ENCODE measurements at places on chromosomes 1 and 21.

- DNase-seq = no peak
Observed at GRCh38 chr1:214018386-214019268, 30.9 kb downstream of the PROX1 start.

- DNase-seq = no peak
Observed at GRCh38 chr1:179545321-179545720, 30.4 kb downstream of the NPHS2 start.

DNA sequence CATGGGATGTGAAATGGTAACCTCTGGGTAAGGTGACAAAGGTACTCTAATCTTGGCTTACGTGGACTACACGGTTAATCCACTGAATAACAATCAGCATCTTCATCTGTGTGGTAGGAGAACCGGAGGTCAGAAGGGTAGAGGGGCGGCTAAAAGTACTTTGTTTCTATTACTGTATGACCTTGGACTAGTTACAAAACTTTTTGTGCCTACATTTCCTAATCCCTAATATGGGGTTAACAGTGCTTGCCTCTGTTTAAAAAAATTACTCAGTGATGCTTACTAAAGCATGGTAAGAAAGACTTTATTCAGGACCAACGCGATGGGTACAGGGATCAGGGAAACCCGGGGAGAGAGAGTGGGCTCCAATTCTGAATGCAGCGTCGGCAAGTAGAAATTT lies 1.7 kb upstream of the MRPS6 start:
- no peak for DNase-seq

- DNase-seq = no peak
Observed at GRCh38 chr1:195113471-195113870, 1494.8 kb downstream of the KCNT2 start.

GRCh38 chr21:36245649-36246048 lies 74.3 kb upstream of the MORC3 start:
- no peak for DNase-seq

DNA sequence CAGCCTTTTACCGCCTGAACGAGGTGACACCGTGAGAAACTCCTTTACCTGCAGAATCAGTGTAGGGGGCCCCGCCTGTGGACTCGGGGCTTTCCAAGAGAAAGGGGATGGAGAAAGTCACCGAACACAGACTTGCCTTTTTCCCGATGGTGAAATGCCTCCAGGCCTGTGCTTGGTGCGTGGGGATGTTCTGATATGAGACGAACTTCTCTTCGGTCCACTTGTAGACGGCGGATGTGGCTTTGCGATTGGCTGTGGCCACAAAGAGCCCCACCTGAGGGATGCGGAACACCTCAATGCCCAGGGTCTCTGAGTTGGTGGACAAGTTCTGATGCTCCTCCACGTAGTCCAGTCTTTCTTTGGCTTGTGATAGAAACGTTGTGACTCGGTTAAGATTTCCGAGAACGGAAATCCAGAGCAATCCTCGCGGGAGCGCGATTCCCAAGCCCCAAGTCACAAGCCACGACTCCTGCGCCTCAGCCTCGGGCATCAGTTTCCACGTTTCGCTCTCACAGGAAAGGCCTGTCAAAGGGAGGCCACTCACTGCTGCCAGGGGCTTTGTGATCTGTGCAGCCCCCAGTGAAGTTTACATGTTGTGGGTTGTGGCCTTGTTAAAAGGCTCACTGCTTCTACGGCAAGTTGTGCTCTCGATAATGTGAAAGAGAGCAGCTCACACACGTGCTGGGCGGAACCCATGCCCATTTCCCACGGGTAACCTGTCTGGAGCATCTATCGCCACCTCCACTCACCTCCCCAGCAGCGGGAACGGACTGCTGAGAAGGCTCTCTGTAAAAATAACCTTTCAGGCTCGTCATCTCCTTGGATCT lies 12.6 kb downstream of the KRTAP10-1 start:
- no peak for DNase-seq

DNA sequence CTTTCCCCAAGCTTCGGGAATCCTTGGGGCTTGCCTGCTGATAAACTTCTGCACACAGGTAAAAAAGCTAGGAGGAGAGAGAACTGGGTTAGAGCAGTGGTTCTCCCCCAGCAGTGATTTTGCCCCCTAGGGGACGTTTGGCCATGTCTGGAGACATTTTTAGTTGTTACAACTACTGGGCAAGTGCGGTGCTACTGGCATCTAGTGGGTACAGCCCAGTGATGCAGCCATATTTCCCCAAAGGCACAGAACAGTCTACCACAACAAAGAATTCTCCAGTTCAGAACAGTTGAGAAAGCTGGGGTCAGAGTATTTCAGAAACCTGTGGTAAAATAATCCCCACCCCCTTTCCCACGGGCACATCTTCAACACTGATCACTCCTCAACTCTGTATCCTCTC lies 41.3 kb downstream of the LRRC71 start:
- DNase-seq = peak; percentile 78

DNA sequence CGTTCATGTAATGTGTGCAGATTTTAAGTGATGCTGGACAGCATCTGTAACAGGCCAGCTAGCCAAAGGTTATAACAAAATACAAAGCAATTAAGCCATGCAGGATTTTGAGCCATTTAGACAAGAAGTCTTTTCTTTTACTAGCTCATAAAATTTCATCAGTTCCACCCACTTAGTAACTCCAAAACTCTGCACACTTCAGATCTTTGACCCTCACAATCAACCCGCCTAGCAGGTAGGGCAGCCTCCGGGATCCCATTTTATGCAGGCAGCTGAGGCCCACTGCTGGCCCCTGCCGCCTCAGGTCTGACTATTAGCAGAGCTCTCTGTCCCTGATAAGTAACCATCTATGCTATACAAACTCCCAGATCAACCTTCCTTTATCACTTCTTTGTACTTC lies 9.2 kb downstream of the LBR start:
- no peak for DNase-seq

DNA sequence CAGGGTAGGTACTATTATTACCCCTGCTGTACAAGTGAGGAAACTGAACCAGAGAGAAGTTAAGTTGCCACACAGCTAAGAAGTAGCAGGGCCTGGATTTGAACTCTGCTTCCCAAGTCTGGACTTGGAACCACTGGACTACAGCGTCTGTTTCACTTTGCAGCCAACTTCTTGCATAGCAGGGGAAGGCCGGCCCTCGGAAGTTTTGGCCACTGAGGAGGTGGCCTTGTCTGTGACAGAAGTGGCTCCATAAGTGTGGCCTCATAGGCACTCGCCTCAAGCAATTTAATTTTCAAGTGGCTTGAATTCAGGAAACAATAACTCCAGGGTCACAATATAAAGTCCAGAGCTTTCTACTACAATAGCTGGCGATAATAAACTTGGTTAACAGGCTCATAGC lies 41.4 kb downstream of the PLEKHA6 start:
- no peak for DNase-seq

DNA sequence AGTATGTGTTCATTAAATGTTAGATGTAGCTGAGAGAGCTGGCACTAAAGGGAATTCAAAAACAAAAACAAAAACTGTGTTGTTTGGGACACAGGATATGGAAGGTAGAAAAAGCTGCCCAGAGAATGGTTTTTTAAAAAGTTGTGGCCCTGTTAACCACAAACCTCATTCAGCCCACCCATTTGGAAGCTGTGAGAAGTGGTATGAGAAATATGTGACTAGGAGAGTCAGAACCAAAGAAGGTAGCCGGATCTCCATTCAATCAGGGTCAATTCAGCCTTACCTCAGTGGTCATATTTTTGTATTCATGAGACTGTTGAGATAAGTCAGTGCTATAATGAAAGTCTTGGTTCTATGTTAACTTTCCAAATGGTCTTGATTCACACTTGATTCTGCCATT lies 29.8 kb upstream of the CACYBP start:
- no peak for DNase-seq

- no peak for DNase-seq
Observed at GRCh38 chr1:31627930-31628559, 10.6 kb downstream of the HCRTR1 start.

- DNase-seq = peak; percentile 80
Observed at GRCh38 chr1:47388891-47389238, 27.2 kb upstream of the FOXE3 start.

- DNase-seq = no peak
Observed at GRCh38 chr1:167703557-167703956, 18.2 kb upstream of the MPZL1 start.

DNA sequence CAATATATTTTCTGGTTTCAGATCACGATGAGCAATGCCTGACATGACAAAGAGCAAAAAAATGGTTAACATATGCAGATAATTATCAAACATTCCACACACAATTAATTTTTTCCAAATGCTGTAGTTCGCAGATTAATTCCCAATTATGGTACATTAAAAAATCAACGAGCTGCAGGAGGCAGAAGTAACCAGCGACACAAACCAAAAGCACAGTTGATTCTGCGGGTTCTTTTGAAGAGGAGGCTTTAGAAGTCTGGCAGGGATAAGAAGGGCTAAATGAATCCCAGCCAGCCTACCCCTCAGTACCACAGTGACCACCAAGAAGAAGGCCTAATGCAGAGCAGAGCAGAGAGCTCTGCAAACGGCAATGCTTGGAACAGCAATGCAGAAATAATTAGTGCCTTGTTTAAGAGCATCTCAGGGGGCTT lies 17.0 kb upstream of the KNCN start:
- DNase-seq = no peak

DNA sequence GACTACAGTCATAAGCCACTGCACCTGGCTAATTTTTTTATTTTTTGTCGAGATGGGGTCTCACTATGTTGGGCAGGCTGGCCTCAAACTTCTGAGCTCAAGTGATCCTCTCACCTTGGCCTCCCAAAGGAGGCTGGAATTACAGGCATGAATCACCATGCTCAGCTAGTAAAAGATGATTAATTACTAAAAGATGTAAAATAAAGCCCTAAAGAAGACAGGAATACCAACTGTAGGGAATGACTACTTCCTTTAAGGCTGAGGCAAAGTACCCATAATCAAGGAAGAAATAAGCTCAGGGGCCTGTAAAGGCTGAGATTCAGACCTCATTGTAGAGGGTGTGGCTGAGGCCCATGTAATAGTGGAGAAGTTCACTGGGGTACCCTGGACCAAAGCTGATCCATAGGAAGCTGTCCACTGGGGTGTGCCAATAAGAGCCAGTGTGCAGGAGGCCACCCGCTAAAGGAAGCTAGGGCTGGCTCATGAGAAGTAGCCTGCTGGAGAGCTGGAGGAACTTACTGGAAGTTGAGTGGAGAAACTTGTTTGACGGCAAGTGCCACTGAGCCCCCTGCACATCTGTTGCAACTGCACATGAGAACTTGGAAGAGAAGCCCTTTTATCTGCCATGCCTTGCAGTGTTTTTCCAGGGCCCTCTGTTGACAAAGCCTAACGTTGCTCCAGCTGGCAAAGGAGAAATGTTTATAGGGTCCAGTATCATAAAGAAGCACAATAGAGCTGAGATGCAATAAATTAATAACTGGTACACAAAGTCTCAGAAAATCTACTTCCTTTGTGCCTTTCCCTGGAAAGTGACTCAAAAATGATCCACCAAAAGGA lies 17.8 kb upstream of the SERTAD4 start:
- no peak for DNase-seq

DNA sequence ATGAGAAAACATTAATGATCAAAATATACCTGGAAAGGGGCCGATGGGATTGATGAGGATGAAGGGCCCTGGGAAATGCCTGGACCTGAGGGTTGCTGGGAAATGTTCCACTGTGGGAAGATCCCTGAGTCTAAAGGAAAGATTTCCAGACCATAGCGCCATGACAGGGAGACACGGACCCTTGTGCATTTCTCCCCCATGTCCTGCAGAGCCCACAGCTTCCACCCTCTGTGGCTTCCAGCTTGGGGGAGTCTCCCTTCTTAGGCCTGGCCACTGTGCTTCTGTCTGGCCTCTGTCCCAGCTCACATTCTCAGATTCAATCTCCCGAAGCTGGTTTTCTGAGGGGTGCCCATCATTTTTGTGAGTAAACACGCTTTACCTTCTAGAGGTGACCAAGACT lies 1.0 kb upstream of the PRAMEF12 start:
- DNase-seq = no peak

DNA sequence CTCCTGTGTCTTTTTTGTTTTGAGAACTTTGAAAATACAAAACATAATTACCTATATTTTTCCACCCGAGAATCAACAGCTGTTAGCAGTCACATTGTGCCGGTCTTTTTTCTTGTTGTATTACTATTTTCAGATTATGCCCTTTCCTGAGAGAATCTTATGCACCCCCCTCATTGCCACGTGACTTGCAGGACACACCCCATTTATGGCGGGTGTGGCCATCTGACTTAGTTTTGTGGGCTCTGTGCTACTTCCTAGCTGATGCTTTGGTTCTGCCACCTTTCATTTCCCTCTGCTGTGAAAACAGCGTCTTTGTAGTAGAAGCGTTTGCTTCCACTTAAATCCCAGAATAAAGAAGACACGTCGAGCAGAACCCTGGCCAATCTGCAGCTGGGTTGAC lies 82.8 kb upstream of the SOX13 start:
- DNase-seq = peak; percentile 15

DNA sequence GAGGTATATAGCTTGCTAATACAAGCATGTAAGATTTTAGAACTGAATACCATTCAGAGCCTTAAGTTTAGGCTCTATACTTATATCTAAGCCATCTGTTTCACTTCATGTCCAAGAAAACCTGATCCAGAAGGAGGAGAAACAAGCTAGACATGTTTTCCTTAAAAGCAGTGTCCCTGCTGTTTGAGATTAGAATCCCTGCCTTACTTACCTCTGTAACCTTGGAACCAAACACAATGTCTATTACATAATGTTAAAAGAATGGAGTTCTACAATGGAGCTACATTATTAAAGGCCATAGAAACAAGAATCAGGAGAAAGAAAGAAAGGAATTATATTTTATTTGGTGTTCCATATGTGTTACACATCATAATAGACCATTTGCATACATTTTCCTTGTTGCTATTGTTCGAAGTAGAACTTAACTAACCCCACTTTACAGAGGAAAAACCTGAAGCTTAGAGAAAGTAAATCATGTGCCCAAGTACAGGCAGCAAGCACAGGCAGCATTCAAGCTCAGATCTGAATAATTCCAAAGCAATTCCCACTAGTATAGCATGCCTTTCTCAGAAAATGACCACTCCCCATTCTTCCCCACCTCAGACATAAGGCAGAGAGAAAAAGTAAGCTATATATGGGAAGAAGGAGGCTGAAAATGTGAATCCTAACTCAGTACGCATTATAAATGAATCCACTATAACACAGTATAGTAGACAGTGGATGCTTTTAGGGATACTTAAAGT lies 380.1 kb upstream of the SPAG17 start:
- no peak for DNase-seq

Data from hematopoietic multipotent progenitor cell treated with erythropoietin and hydrocortisone succinate and interleukin-3 and kit ligand, for 6 days (in vitro differentiated cells).